Natural killer cell treated with Interleukin-12 subunit alpha and Interleukin-12 subunit beta and Interleukin-15 and Interleukin-18, amount 100 ng/mL, for 72 hours (primary cell): ENCODE measurements at places on chromosomes 3 and 15. TPM values are rescaled to one million over a fixed set of nuclear protein-coding genes. Genes with fewer than 3 reads are reported as not detected.

DNA sequence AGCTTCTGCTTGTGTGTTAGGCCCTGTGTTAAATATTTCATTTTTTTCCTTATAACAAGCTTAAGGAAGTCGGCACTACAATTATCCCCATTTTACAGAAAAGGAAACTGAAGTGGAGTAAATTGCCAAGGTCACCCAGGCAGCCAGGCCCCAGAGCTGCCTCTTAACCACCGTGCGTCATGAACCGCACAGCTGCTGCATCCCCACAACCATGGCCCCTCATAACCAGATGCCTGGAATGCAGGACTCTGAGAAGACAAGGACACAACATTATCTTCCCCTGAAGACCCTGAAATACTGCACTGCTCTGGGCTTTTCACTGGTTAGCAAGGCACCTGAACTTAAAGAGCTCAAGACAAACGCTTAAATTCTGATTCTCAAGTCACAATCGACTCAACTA lies 14.6 kb downstream of the LRIG1 start:
- DNase-seq = no peak

TUSC7 gene
- total RNA-seq = not detected

PPP2R3A gene
- 0.24 TPM for total RNA-seq

DNA sequence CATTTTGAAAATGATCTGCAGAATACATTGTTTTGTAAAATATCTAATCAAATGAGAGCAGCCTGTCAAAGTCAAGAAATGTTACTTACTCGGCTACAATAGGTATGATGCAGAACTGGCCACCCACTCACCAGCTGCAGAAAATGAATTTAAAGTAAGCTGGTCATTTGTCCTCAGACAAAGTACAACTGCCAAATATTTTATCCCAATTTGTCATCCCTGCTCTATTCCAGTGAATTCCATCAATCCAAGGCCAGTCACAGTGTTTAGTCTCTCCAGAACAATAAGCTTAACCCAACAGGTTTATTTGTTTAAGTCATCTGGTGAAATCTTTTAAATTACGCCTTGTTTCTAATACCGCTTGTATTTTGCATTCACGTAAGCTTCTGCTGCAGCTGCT lies 46.6 kb upstream of the TCF12 start:
- DNase-seq = no peak

TFRC gene
- total RNA-seq = 476 TPM

EXD1 gene
- total RNA-seq = not detected

SLC28A2 gene
- total RNA-seq = not detected
